IMR-90 (cell line): ENCODE measurements at places on chromosomes 1 and 21. TPM values are rescaled to one million over a fixed set of nuclear protein-coding genes. Genes with fewer than 3 reads are reported as not detected.
A peak's percentile ranks its signal among the peaks of the same experiment; 100 is the strongest.

Gene SH3GLB1
- polyA plus RNA-seq = 25.1 and 36.5 TPM in 2 replicates

Gene XCL2
- polyA plus RNA-seq = not detected in 2 replicates

Gene GUCA2A
- not detected in 2 replicates for polyA plus RNA-seq

Gene TARDBP
- polyA plus RNA-seq = 161 and 196 TPM in 2 replicates

Gene CHRNB2
- 0.03 and 0.09 TPM in 2 replicates for polyA plus RNA-seq

Gene TMPRSS15
- not detected in 2 replicates for polyA plus RNA-seq

Gene DCST2
- 0.14 and 0.30 TPM in 2 replicates for polyA plus RNA-seq

Gene PLA2G2E
- polyA plus RNA-seq = not detected in 2 replicates

Gene NBPF4
- not detected in 2 replicates for polyA plus RNA-seq

Gene ADAMTSL4
- 11.3 and 12.2 TPM in 2 replicates for polyA plus RNA-seq

Gene TOMM40L
- 7.7 and 7.9 TPM in 2 replicates for polyA plus RNA-seq

Gene PDC
- not detected in 2 replicates for polyA plus RNA-seq

Gene OXCT2
- 0.22 and 0.30 TPM in 2 replicates for polyA plus RNA-seq

Gene TFAP2E
- polyA plus RNA-seq = 0.09 and 0.19 TPM in 2 replicates

Gene MOV10
- 102 and 103 TPM in 2 replicates for polyA plus RNA-seq

DNA sequence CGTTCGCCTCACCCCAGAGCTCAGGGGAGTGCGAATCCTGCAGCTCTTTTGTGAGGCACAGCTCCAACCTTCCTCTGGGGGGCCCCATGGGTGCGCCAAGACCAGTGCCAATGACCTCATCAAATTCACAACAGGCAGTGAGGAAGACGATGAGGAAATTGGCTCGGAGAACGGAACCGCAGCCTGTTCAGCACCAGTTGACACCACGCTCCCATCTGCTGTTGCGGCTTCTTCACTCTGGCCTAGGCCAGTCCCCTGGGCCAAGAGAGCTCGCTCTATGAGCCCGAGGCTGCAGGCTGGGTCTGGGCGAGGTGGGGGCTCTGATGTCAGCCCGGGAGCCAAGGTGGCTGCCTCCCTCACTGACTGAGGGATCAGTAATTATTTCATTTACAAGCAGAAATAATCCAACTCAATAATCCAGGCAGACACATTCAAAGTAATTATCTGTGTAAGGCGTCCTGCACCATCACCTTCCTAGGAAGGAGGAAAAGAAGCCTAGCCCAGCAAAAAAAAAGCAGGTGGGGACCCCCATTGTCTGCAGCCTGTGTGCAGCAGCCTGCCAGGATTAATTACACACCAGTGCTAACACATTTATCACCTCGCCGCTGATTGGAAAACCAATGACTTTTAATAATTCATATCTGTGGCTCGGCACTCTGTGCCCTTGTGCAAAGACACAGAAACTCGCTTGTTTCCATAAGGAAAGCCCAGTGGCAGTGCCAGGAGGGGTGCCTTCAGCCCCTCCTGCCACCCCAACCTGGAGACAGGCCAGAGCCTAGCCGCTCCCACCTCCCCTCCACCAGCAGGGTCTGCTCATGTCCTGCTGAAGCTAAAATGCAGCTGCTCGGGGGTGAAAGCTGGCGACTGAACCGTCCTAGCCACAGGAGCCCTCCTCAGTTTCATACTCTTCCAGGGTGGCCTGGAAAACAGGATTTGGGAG is 1.9 kb downstream of the PLEKHA6 start:
- no peak for DNase-seq

GRCh38 chr1:115676498-115677181 is 34.9 kb downstream of the VANGL1 start:
- no peak for DNase-seq

DNA sequence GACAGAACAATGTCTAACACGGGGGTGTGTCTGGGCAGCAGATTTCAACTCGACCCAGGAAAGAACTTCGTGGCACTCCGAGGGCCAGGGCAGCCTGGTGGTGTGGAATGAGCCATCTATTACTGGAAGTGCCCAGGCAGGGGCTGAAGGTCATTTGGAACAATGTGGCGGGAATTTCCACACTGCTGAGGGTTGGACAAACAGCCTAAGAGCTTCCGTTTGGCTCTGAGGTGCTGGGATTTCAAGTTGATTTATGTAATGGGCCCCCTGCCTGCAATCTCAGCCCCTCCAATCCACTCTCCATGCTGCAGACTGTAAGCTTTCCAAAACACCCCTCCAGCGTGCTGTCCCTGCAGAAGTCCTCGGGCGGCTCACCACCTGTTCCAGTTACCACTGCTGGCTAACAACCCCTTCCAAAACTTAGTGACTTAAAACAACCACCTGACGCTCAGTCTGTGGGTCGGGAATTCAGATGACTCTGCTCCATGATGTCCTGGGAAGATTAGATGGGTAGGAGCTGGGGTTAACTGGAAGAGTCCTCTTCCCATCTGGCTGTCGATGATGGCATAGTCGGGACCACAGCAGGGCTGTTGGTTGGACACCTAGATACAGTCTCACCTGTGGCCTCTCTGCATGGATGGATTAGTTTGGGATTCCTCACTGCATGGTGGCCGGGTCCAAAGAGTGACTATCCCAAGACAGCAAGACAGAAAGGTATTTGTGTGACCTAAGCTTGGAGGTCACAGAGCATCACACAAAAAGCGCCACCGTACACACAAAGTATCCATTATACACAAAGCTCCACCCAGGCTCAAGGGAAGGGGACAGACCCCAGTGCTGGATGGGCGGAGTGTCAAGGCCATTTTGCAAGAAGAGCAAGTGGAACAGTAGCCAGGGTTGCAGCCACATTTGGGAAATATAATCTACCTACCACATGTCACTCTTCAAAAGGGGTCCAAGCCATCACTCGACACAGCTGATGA is 89.7 kb upstream of the IFFO2 start:
- DNase-seq = no peak

- no peak for DNase-seq
Measured at GRCh38 chr21:43719748-43720538, 1.0 kb downstream of the PDXK start.

- no peak for DNase-seq
Measured at GRCh38 chr1:69109277-69109676, 458.4 kb upstream of the LRRC7 start.

DNA sequence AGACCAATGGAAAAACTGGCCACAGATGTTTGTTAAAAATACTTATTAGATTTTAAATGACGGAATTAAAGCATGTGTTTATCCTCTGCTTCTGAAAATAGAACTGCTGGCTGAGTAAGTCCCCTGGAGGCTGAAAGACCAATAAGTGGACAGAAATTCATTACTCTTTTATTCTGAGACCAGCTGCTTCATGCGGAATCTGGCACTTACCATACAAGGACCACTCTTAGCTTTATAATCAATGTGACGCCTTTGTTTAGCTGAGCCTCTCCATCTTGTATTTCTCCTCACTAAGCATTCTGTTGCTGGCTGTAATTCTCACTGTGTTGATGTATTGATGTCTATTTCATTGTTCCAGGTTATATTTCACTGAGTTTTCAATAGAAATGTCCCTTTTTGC is 6.3 kb upstream of the EXO1 start:
- no peak for DNase-seq

DNA sequence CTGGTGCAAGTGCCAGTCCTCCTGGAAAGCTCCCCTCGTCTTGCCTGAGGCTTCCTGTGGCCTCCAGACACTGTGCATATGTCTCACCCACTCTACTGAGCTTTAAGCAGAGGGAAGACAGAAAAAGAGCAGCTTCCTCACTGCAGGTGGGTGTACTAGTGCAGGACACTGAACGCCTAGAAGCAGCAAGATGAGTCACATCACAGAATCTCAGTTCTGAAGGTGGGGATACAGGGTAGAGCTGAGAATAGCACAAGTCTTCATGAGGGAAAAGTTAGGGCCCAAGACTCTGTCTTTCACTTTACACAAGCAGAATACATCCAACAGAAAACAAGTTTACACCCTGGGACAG is 37.4 kb downstream of the PCAT6 start:
- peak; percentile 8 for DNase-seq

- DNase-seq = peak; percentile 56
Measured at GRCh38 chr1:170704256-170704655, 40.3 kb downstream of the PRRX1 start.

DNA sequence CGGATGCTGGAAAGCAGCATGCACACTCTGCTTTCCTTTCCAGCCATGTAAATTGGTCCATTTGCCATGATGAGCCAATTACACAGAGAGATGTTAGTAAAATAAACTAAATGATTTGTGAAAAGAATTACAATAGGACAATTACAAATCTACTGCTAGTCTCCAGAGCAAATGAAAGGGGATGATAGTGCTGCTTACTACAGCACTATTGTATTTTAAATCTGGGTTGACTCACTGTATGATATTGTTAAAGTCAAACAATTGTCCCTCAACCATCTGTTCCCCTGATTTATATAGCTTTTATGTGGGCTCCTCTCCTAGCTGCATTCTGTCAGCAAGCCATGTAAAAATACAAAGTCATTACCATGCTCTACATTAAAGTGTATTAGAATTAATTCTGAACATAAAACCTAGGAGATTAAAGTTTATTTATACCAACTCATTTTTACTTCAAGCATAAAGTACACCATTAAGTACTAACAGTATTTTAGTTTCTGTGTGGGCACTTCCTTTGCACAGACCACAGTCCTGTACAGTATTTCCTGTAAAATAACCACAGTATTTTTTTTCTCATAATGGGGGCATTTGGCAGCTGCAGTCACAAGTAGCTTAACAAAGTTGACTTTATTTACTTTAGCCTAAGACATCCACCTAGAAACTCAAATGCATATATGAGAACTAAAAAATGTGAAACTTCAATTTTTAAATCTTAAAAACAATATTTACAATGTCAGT is 135.8 kb downstream of the VAV3 start:
- no peak for DNase-seq

GRCh38 chr1:53145942-53146708 is 3.7 kb upstream of the SLC1A7 start:
- peak; percentile 100 for DNase-seq

GRCh38 chr1:170630977-170631376 is 33.0 kb upstream of the PRRX1 start:
- no peak for DNase-seq

- peak; percentile 77 for DNase-seq
Measured at GRCh38 chr1:178168536-178168935, 74.6 kb downstream of the RASAL2 start.
